ENCODE measurements at places on chromosomes 12 and 14. TPM values are rescaled to one million over a fixed set of nuclear protein-coding genes. Genes with fewer than 3 reads are reported as not detected.

The TMEM229B gene
- 0.51 TPM for polyA plus RNA-seq

The ZNF664 gene
- 36.9 TPM for polyA plus RNA-seq

The TCL1A gene
- 0.33 TPM for polyA plus RNA-seq

The KCNA5 gene
- 1.4 TPM for polyA plus RNA-seq

The ART4 gene
- 2.7 TPM for polyA plus RNA-seq

The GNPTAB gene
- polyA plus RNA-seq = 24.6 TPM

The PPP1R36 gene
- 0.59 TPM for polyA plus RNA-seq
